Heart left ventricle (tissue), 16 donors: ENCODE measurements at places on chromosomes 16 and 17.

- DNase-seq, result no peak
Measured at GRCh38 chr16:47045459-47045858, 72.0 kb upstream of the DNAJA2 start.

- peak; percentile 63 for DNase-seq
Measured at GRCh38 chr16:65122724-65123395, 997 bp upstream of the CDH11 start.

GRCh38 chr16:75792771-75793492 is 66.6 kb upstream of the CPHXL start:
- no peak for DNase-seq

DNA sequence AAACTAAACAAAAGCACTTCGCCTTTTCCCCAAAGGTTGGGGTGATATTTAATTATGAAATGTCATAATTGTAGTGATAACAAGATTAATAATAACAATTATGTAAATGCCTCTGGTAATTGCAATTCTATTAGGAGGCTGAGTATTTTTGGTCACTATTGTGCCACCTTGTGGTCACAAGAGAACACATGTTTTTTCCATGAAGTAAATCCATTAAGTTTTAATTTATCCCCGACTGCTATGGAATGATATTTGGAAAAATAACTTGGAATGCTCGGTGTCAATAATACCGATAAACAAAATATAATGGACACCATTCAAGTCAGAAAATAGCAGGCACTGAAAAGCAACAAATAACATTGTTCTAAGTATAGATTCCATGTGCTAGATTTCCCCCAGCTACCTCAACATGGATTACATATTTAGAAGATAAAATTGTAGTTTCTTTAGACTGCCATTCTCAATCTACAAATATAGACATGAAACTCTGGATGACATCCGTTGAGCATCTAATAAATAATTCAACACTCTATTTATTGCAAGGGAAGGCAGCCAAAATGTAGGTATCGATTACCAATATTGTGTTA is 25.0 kb upstream of the KCNJ2 start:
- DNase-seq, result no peak

DNA sequence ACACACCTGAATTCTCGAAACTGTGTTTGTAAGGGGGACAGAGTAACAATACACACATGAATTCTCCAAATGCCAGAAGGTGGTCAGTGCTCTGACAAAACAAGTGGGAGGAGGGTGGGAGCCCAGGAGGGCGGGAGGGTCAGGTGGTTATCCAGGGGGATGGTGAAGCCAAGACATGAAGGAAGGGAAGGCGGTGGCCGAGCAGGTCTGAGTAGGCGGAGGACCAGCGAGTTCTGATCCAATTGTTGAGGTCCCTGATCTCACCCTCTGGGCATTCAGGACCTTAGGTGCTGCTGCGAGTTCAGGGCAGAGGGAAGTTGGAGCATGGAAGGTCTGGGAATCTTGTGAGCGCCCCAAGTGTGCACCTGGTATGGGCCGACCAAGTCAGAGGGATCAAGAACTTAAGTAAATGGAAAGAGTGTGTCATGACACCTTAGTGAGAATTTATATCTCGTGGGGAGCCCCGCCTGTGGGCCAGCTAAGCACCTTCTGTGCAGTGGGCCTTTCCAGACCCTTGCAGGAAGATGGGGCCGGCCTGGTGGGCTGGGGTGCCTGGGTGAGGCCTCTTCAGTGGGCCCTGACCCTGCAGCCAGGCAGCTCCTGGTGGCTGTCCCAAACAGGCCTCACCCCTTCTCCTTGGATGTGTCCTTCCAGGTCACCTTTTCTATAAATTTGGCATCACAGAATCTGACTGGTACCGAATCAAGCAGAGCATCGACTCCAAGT is 86.1 kb downstream of the NPIPB11 start:
- DNase-seq, result no peak

DNA sequence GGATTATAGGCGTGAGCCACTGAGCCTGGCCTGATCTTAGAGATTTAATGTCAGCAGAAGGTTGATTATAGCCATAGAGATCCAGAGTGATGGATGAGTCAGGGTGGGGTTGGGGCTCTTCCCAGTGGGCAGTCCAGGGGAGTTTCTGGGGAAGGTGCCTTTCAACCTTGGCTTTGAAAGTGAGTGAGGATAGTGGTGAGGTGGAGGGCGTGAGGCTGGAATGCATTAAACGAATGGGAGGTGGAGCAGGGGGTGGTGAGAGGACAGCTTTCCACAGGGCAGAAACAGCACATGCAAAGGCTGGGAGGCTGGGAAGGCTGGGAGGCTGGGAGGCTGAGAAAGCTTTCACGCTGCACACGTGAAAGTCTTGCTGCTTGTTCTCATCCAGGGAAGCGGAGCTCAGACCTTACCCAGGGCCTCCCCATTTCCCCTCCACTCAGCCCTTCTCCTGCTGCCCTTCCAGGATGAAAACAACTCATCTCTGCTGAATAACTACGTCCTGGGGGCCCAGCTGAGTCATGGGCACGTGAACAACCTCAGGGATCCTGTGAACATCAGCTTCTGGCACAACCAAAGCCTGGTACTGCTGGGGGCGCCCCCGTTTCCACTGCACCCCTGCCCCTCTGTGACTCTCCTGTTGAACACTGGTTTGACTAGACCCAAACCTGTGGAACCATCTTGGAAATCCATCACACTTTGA is 22.3 kb downstream of the ADGRG5 start:
- DNase-seq, result no peak
